ENCODE measurements at places on chromosomes 7 and 10. TPM values are rescaled to one million over a fixed set of nuclear protein-coding genes. Genes with fewer than 3 reads are reported as not detected.
A peak's percentile ranks its signal among the peaks of the same experiment; 100 is the strongest.

ENO4 gene
- not detected for total RNA-seq

DNA sequence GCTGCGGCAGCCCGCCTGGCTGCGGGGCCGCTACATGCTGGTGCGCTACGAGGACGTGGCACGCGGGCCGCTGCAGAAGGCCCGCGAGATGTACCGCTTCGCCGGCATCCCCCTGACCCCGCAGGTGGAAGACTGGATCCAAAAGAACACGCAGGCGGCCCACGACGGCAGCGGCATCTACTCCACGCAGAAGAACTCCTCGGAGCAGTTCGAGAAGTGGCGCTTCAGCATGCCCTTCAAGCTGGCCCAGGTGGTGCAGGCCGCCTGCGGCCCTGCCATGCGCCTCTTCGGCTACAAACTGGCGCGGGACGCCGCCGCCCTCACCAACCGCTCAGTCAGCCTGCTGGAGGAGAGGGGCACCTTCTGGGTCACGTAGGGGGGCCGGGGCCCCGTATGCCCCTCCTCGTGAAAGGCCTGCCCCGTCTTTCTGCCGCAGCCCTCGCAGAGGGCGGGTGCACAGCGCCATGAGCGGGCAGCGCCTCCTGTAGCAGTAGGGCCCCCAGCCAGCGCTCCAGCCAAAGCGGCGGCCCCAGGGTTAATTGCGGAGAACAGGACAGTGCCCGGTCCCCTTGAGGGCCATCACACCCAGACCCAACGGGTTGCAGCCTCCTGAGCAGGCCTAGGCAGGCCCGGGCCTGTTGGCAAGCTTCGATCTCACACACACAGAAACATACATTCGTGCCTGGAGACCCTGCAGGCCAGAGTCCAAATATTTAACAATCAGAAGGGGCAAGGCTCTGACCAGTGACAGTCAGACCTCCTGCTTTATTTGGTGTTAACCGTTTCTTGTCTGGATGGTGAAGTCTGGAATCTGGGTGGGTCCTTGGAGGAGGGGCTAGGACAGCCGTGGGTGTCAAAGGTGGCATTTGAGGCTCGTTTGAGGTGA is 44.1 kb downstream of the CHST3 start:
- DNase-seq, result no peak

LRRC18 gene
- not detected for total RNA-seq

MYOZ1 gene
- not detected for total RNA-seq

KCND2 gene
- total RNA-seq, result 0.13 TPM

- DNase-seq, result peak; percentile 16
Measured at GRCh38 chr7:44472843-44473242, 17.6 kb downstream of the NUDCD3 start.

GRCh38 chr7:112019932-112020331 is 186.3 kb downstream of the DOCK4 start:
- no peak for DNase-seq

SPDYE9 gene
- not detected for total RNA-seq

DNA sequence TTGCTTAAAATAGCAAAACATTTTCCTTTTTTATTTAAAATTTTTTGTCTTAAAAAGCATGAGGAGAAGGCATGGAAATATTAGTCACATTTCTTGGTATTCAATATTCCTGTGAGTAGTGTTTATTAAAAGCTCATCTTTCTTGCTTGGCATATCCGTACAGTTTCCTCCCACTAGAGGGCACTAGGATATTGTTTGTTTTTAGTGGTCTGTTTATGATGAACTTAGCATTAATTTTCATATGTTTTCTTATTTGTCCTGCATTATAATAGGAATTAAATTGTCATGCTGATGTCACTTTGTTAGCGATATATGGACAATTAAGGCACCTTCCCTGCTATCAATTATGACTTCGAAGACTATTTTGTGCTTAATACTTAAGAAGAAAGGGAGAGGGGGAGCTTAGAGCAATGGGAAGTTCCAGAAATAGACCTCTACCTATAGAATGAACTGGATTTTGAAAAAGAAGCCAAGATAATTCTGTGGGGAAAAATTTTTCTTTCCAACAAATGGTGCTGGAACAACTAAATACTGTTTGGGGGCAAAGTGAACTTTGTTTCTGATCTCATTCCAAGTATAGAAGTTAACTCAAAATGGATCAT is 91.0 kb upstream of the STRIP2 start:
- DNase-seq, result peak; percentile 55

DNA sequence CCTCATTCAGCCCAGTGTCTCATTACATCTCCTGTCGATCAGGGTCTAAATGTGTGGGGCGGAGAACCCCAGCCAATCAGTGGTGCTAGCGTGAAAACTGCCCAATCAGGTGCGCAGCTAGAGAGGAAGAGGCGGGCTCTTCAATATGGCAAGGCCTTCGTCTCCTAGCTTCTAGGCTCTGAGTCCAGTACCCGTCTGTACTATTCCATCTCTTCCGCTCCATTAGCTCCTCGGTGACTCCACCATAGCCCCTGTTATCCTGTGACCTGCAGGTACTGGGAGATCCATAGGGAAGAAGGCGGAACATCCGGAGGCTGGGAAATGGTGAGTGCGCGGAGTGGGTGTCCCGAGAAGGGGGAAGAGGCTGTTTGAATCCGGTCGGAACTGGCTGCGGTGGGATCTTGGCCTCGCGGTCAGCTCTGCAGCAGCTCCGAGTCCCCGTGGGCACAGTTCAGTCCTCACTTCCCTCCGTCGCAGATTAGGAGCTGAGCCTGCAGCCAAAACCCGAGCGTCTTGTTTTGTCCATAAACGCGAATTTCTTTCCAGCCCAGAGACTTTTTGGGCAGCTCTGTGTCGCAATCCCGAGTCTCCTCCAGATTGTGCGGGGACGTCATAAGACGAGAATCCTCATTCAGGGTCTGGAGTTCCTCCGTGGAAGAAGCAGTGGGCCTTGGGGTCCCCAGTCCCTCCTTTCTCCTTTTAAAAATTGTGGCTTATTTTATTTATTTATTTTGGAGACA is at the start of gene ZNF727:
Gene ZNF727 (plus strand): TSS at position 134 of the 740 bp plus-strand sequence. CDS start 188 bp downstream, at position 322.
- no peak for DNase-seq

DNA sequence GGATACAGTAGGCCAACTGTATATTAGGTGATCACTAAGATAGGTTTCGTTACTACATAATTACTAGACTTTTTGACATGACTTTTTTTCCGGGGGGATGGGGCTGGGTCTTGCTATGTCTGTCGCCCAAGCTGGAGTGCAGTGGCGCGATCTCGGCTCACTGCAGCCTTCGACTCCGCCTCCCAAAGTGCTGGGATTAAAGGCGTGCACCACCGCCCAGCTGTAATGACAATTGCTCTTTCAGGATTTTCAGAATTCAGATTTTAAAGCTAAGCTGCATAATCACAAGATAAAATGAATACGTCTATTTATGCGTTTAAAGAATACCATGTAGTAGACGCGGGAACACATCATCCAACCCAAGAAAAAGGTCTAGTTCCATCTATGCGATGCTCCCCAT is 982 bp downstream of the IDI1 start:
- peak; percentile 26 for DNase-seq

DNA sequence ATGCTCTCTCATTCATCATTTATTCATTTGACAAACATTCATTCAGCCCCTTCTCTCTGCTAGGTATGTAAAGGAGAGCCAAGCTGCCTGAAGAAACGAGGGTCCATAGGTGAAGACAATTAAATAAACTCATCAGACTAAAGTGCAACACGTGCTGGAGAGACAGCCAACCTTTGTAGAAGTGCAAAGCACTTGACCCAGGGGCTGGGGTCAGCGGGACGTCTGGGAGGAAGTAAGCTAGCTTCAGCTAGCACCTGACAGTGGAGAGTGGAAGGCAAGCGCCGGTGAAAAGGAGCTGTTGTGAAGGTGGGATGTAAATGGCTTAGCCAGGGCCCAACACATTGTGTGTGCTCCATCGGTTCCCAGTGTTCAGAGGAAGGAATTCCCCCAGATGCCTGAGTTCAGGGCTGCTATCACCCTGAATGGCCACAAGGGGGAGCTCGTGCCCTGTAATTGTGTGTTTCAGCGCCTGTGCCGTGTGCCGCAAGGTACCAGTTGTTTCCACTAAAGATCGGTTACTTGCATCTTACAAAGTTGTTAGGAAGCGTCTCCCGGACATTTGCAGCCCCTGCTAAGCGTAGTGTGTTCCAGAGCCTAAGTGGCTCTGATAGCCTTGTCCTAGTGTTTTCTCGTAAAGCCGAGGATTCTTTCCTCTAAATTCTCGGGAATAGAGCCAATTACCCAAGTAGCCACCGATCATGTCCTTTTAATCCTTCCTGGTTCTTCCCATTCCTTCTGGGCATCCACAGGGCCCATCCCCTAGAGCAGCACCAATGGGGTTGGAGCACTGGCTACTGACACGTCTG is 30.6 kb downstream of the TLX1 start:
- DNase-seq, result peak; percentile 72

DNA sequence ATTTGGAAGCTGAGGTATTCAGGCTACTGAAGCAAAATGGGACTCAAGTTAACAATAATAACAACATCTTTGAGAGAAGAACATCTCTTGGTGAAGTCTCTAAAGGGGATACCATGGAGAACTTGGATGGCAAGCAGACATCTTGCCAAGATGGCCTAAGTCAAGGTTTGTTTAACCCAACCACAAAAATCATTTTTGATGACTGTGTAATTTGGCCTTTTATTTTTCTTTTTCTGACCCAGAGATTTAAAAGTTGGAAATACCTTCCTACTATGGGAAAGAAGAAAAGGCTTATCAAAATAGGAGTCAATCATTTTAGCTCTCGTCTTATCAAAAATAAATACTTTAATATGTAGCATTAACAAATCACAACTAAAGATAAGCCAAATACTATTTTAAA is 72.4 kb downstream of the PON1 start:
- no peak for DNase-seq

GRCh38 chr7:41942468-41943093 is 239.7 kb upstream of the INHBA start:
- no peak for DNase-seq

SUGCT gene
- total RNA-seq, result 1.1 TPM

- DNase-seq, result no peak
Measured at GRCh38 chr7:77352665-77353406, 63.3 kb downstream of the GSAP start.

GRCh38 chr7:105980645-105981396 is 17.8 kb downstream of the CDHR3 start:
- peak; percentile 36 for DNase-seq

ENTPD1 gene
- 6.2 TPM for total RNA-seq

DNA sequence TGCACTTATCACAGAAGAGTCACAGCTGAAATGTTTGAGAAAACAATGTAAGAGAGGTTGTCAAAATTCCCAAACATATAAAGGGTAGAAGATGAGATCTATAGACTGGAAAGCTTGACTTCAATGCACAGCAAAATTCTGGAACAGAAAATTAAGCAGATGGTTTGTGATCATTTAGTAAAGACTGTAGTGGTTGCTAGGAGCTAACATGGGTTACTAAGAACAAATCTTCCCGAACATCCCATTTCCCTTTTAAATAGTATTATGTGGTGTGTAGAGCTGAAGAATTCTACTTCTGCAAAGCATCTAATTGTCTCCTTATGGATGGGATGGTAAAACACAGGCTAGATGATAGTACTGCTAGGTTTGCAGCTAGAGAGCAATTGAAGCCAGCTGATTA is 312.3 kb downstream of the CAMK1D start:
- no peak for DNase-seq

FLNC gene
- 130 TPM for total RNA-seq

DNA sequence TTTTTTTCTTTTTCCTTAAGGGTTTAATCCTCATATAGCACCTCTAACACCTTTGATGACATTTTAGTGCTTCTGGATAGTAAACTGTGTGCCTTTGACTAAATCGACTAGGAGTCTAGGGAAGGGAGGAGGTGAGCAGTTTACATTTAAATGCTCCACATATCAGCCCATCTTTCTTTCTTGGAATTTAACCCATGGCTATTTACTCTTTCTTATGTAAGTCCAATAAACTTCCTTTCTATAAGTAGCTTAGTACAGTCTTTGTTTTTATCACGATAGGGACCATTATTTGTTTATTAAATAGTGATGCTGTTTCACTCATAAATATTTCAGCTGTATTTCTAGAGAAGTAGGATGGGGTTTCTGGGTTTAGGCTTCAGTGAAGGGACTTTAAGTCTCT is 669.9 kb downstream of the AUTS2 start:
- no peak for DNase-seq

- peak; percentile 70 for DNase-seq
Measured at GRCh38 chr10:122307669-122308416, 36.7 kb downstream of the BTBD16 start.

DNA sequence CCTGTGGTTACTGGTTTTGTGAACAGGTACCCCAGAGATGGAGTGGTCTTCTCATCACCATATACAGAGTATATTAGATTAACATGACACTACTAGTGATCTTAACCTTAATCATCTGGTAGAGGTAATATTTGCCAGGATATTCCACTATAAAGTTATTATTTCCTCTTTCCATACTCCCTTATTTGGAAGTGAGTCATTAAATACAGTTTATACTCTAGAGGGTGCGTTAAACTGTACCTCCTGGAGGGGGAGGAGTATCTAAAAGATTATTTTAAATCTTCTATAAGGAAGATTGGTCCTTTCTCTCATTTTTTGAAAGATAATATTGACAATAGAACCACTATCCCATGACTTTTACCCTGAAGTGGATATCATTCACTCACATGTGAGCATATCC is 85.4 kb downstream of the THSD7A start:
- no peak for DNase-seq

GRCh38 chr7:18508443-18509427 is 13.2 kb downstream of the HDAC9 start:
- peak; percentile 93 for DNase-seq

CHAT gene
- not detected for total RNA-seq

DNA sequence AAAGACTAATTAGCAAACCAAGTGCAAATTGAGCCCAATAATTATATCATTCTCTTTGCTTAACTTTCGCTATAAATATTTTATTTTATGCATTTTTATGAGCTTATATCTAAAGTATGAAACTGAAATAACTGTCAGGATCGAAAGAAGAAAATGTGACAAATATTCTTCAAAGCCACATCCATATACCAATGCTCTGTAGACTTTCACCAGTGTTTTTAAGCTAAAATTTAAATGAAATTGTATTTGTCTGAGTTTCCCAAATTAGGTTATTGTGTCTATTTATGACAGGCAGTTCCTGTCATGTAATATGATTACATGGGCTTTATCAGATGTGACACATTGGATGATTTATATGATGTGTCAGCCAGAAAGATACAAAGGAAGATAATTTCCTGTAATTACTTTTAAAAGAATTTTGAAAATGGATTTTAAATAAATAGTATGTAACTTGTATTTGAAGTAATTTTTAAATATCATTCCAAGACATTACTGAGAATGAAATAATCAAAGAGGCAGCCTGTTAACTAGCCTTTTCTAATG is 317.9 kb upstream of the KLF6 start:
- no peak for DNase-seq

DNA sequence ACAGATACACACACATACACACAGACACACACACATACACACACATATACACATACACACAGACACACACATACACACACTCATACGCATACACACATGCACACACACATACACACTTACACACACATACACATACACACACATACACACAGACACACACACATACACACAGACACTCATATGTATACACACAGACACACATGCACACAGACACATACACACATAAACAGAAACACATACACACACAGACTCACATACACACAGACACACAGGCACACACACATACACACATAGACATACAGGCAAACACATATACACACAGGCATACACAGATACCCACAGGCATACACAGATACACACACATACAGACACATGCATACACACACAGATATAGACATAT is 143.9 kb upstream of the LYZL2 start:
- no peak for DNase-seq

TEX36 gene
- not detected for total RNA-seq

IFIT3 gene
- total RNA-seq, result 7.3 TPM

GRCh38 chr7:138892812-138893211 is 88.4 kb downstream of the KIAA1549 start:
- no peak for DNase-seq
